Activated B cell treated with CpG ODN at 0.5 μM for 24 hours (primary cell): ENCODE measurements at places on chromosomes 4 and X.

- DNase-seq = no peak
Measured at GRCh38 chr4:102168580-102168979, 176.7 kb downstream of the SLC39A8 start.

GRCh38 chrX:22093550-22093949 lies 61.4 kb downstream of the PHEX start:
- no peak for DNase-seq

DNA sequence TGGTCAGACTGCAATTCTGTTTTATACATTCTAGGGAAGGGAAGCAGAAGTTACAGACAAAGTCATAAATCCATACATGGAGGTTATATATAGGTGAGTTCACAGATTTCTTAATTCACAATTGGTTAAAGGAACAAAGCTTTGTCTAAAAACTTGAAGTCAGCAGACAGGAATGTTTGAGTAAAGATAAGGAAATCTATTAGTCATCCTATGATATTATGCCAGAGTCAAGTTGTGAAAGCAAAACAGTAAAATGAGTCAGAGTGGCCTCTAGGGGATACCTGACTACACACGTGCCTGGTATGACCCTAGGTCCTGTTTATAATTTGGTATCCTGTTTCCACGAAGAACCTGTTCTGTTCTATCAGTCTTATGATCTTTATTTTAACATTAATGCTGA lies 31.5 kb downstream of the ACTRT1 start:
- DNase-seq = no peak

GRCh38 chr4:76615999-76616398 lies 181.0 kb downstream of the SHROOM3 start:
- DNase-seq = no peak
